ENCODE measurements at places on chromosomes 3 and 15. TPM values are rescaled to one million over a fixed set of nuclear protein-coding genes. Genes with fewer than 3 reads are reported as not detected.

The PCOLCE2 gene
- 0.56 TPM for total RNA-seq

DNA sequence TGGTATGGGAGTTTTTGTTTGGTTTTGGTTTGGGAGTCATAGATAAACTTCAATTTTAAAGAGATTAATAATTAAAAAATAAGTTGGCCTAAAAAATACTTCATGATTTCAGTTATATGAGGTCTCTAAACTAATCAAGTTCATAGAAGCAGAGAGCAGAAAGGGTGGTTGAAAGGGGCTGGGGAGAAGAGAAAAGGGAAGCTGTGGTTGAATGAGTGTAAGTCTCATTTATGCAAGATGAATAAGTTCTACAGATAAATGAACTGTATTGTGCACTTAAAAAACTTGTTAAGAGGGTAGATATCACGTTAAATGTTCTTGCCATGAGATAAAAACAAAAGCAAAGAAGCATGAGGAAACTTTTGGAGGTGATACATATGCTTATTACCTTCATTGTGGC lies 188.7 kb downstream of the NSUN3 start:
- no peak for DNase-seq
- H3K27ac ChIP-seq, result no peak overlapping the region
- no peaks in the 10 kb centered on the region for H3K36me3 ChIP-seq
- no peak overlapping the region for H3K4me3 ChIP-seq
- H3K4me1 ChIP-seq, result no peaks in the 10 kb centered on the region

GRCh38 chr3:81660036-81660435 lies 101.4 kb downstream of the GBE1 start:
- no peak overlapping the region for H3K27ac ChIP-seq
- H3K36me3 ChIP-seq, result no peaks in the 10 kb centered on the region
- no peak overlapping the region for H3K4me3 ChIP-seq
- no peak for DNase-seq

DNA sequence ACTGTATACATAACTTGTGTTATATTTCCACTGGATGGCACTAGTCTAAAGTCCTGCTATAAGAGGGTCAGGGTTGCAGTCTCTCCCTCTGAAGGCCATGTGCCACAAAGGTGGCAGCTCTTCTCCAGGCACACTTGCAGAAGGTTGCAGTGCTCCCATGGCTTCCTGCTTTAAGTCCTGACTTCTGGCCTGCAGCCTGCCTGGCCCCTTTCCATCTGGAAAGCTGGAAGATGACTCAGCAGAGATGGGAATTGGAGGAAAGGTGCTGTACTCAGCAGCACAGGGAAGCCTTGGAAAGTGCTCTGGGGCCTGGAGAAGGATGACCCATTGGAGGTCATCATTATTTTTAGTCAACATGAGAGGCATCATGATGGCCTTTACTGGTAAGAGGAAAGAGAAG lies 40.9 kb upstream of the MRPL3 start:
- no peaks in the 10 kb centered on the region for H3K36me3 ChIP-seq
- no peak overlapping the region for H3K4me3 ChIP-seq
- DNase-seq, result peak; percentile 84
- H3K27ac ChIP-seq, result no peak overlapping the region
- H3K27me3 ChIP-seq, result no peaks in the 10 kb centered on the region

DNA sequence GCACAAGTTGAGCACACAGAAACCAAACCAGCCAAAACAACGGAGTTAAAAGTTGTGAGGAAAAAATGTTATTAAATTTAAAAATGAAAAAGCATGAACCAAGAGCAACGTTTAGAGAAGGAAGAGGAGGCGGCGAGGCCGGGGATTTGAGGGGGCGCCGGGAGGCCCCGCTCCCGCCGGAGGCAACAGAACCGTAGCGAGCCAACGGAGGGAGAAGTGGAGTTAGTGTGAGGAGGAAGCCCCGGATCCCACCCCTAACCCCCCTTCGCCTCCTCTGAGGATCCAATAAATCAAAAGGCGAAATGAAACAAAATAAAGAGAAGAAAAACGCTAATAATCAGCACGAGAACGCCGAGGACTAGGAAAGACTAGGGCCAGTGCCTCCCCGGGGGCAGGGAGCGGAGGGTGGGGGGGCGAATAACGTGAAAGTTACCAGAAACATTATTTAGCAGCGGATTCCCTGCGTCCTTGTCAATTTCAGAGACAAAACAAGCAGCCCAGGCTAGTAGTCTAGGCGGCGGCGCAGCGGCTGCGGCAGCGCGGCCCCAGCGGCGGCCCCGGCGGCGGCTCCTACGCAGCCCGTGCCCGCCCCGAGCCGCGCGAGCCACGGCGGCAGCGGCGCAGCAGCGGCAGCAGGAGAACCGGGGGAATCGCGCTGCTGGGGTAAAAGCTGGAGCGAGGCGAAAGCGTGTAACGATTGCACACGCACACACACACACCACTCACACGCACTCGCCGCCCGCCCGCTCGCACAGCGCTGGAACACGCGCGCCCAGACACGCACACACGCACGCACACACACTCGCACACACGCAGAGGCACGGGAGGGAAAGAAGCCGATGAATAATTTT lies 1.7 kb downstream of the MEIS2 start:
- peak overlapping the region; percentile 99 for H3K27ac ChIP-seq
- DNase-seq, result peak; percentile 35
- peak overlapping the region; percentile 94 for H3K4me3 ChIP-seq
- H3K27me3 ChIP-seq, result no peaks in the 10 kb centered on the region
- H3K36me3 ChIP-seq, result peaks cover 15% of the 10 kb centered on the region

- H3K36me3 ChIP-seq, result no peaks in the 10 kb centered on the region
- no peak for DNase-seq
- H3K27me3 ChIP-seq, result no peaks in the 10 kb centered on the region
- H3K27ac ChIP-seq, result no peak overlapping the region
- no peak overlapping the region for H3K4me3 ChIP-seq
These were observed 402.2 kb downstream of the NR2F2 start for GRCh38 chr15:96732704-96733103.
